ENCODE measurements at places on chromosomes 6 and 20.

DNA sequence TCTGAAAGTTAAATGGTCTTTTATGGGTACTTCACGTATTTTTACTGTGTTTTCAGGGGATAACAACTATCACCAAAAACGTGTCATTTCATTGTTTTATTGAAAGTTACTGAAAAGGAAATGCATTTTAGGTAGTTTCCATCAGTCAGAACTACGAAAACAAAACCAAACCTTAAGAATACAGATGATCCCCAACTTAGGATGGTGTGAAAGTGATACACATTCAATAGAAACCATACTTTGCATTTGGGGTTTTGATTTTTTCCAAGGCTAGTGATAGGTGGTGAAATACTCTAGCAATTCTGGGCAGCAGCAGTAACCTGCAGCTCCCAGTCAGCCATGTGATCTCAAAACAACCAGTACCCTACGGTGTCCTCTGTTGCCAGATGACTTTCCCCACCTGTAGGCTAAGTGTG lies 25.9 kb upstream of the EFHC1 start:
- no peak for DNase-seq

GRCh38 chr6:2633736-2634135 lies 117.0 kb downstream of the MYLK4 start:
- no peak for DNase-seq

DNA sequence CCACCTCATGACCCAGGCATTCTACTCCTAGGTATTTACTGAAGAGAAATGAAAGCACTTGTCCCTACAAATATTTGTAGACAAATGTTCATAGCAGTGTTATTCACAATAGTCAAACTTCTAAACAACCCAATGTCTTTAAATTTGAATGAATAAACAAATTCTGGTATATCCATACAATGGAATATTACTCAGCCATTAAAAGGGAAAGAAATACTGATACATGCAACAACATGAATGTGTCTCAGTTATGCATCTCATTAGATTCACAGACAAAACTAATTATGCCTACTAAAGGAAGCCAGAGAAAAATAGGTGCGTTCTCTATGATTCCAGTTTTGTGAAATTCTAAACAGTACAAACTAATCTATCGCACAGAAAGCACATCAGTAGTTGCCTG lies 30.7 kb downstream of the MDFI start:
- no peak for DNase-seq

DNA sequence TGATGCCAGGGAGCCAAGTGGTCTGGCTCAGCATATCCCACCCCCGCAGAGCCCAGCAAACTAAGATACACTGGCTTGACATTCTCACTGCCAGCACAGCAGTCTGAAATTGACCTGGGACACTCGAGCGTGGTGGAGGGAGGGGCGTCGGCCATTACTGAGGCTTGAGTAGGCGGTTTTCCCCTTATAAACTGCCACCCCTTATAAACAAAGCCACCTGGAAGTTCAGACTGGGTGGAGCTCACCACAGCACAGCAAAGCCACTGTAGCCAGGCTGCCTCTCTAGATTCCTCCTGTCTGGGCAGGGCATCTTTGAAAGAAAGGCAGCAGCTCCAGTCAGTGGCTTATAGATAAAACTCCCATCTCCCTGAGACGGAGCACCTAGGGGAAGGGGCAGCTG lies 19.4 kb downstream of the TINAG start:
- no peak for DNase-seq

DNA sequence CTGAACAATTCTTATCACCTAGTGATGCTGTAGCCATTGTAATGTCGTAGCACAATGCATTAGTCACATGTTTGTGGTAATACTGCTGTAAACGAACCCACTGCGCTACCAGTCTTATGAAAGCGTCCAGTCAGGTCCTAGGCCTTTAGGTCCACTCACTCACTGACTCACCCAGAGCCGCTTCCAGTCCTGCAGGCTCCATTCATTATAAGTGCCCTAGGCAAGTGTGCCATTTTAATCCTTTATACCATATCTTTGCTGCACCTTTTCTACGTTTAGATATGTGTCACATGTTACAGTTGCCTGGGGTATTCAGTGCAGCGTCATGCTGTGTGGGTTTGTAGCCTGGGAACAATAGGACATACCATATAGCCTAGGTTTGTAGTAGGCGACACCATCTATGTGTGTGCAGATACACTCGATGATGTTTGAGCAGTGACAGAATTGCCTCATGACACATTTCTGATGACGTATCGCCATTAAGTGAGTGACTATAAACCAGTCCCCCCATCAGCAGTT lies 15.4 kb downstream of the IGF2R start:
- DNase-seq, result no peak

DNA sequence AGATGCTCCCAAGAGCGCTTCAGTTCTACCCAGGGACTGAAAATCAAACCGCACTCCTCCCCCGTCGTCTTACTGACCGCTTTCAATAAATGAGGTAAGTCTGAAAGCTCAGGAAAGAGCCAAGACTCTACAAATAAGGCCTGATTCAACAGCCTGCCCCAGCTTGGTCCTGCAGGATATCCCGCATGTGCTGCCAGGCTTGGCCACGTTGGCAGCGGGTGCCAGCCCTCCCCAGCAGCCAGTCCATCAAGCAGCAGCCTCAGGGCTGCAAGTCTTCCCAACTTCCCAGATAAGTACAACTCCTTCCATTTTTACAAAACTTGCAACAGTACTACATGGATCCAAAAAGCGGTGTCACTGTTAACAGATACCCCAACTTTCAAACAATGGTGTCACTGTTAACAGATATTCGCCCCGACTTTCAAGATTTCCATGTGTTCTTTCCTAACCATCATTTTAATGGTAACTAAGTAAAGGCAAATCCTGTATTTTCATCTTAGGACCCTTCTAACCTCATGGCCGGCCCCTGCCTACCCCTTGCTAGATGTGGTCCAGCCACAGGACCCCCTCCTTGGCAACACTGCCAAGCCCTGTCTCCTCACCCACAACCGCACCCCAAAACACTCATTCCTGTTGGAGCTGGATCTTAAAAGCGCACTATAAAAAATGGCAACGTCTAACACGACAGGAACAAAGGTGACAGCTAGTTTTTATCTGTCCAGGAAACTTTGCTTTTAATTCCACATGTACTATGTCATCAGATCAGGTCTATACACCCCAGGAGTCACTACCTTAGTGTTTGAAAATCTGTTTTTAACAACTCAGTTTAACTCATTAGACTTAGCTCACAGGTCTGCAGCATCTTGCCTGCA lies 28.0 kb downstream of the DIDO1 start:
- no peak for DNase-seq

DNA sequence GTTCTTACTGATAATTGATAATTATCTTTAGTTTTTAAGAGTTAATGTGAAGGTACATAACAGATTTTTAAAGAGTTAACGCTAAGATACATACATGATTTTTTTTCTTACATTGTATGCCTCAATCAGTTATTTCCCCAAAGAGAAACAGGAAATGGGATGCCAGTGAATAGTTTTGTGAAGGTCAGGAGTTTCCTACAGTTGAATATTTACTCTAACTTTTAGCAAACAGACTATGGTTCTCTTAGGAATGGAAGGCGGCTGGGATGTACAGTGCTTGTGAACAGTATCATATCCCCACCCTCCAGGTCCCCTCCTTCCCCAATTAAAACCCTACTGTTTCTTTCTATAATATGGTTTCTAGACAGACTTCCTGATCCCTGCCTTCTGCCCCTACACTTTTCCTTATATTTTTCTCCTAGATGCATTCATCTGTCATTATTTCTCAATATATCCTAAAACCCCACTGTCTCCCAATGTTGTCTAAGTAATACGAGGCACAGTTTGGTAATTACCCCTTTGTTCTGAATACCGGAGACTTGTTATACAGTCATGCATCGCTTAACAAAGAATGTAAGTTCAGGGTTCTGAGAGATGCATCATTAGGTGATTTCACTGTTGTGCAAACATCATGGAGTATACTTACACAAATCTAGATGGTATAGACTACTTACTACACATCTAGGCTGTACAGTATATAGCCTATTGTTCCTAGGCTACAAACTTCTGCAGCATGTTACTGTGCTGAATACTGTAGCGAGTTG lies 29.2 kb downstream of the SLC35A1 start:
- DNase-seq, result no peak

GRCh38 chr6:131059486-131059885 lies 3.6 kb downstream of the EPB41L2 start:
- no peak for DNase-seq

DNA sequence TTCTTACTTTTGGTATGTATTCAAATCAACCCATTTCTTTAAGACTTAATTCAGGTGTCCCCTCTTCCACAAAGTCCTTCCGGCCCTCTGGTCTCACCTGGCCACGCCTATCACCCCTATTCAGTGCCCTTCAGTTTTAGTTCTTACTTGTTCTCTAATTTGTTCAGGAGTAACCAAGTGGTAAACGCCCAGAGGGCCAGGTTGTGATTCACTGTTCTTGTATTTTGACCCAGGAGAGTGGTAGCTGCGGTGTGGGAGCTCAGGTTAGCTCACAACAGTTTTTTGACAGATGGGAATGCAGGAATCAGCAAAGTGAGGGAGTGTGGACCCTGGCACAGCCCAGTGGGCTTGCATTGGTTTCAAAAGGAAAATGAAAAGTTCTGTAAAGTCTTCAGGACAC lies 81.7 kb upstream of the RIPOR2 start:
- DNase-seq, result no peak

DNA sequence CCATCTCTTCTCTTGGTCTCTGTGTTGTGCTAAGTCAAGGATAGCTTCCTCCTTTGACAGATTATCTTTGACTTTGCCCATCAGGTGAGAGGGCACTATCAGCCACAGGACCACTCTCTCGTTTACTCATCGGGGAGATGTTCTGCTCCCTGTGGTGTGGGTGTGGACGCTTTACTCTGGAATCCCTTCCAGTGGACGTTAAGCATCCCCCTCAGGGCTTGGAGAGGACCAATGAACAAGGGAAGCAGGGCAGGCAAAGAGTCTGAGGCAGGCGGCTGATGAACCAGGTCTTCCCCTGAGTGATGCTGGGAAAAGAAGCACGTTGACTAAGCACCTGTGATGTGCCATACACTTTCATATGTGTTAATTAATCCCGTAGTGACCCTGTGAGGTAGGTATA lies 21.0 kb upstream of the RNF24 start:
- DNase-seq, result no peak

GRCh38 chr6:16006681-16007080 lies 122.2 kb upstream of the MYLIP start:
- no peak for DNase-seq

DNA sequence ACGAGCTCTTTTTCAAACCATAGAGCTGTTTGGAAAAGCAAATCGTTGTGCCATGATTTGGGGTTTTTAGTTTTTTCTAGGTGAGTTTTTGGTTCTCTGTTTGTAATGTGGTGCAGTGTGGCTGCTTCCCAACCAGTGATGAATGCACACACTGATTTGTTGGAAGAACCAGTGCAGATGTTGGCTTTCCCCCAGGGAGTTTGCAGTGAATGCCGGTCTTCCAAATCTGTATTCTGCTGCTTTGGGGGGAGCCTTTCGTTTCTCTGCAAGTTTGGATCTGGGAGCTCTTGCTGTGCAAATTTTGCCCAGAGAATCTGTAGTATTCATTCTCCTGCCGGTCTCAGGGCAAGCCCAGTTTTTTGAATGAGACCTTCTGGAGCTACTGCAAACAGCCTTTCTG lies 14.5 kb downstream of the HECA start:
- no peak for DNase-seq

- DNase-seq, result no peak
These were observed 705.9 kb downstream of the MAFB start for GRCh38 chr20:39983183-39983582.

DNA sequence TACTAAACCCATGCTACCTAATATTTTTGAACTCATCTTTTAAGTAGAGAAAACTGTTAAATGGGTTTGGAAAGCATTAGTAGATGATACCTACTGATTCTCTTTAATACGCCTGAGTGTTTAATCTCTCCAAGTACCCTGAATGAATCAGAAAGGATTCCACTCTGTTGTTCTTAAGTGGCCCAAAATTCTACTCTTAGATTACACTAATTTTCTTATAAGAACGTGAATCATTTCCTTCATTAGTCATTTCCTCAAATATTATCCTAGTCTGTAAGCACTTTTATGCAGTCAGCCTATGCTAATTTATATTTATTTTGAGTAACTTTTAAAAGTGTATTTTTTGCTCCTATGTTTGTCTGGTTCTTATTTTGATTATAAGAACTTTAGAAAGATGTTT lies 380.0 kb downstream of the BTBD9 start:
- DNase-seq, result no peak

- DNase-seq, result no peak
These were observed 200.0 kb upstream of the GJE1 start for GRCh38 chr6:141932685-141933084.

DNA sequence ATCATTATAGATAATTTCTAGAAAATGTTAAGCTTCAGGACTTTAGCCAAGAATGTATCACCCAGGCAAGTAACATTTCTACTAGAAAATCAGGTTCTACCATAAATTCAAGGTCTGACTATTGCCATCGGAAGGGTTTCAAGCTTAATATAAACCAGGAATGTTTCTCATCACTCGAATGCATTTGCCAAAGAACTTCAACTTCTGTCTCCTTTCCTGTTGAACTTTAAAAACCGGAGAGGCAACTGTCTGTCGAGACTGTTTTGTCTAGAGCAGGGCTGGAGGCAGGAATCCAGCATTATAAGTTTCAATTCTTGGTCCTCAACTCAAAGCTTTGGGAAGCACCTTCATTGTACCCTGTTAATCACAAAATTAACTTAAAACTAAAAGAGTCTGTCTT lies 264.7 kb downstream of the ZNF217 start:
- DNase-seq, result no peak

GRCh38 chr20:23023621-23024177 lies 11.4 kb upstream of the SSTR4 start:
- no peak for DNase-seq

GRCh38 chr20:63292904-63293303 lies at the start of gene COL20A1:
Gene COL20A1 (plus strand): TSS chr20:63293186. CDS start chr20:63295108, 1,922 bp downstream.
- no peak for DNase-seq

- no peak for DNase-seq
These were observed 352.7 kb upstream of the CDH4 start for GRCh38 chr20:60899320-60899719.

GRCh38 chr6:22302838-22303237 lies 6.0 kb upstream of the PRL start:
- no peak for DNase-seq

DNA sequence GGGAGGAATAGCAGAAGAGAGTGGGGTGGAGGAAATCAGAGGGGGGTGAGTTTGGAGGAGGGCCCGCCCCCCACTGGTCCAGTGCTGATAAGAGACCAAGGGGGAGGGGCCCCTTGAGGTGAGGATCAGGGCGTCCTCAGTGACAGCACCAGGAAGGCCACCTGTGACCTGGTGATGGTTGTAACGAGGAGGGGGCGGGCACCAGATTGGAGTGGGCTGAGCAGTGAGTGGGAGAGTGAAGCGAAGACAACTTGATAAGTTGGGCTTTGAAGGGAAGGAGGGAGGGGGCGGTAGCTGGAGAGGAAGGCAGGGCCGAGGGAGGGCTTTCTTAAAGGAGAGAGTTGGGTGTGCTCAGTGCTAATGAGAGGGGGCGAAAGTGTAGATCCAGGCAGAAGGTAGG lies 30.7 kb downstream of the CDH22 start:
- no peak for DNase-seq

DNA sequence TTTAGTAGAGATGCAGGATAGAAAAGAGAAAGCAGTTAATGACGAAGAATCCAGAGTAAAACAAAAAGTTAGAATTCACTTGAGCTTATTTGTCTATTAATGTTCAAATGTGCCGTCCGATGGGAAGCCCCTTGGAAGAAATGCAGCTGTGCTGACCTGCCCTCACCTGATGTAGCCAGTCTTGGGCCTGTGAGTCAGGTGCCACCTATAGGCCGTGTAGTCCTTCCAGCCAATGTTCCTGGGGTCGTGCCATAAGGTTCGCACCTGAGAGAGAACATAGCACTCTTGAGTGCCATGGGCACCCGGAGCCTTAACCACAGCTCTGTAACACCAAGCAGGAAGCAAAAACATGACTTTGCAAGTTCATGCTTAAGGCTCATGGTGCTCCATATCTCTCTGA lies 32.4 kb downstream of the THBS2 start:
- DNase-seq, result no peak
